Osteoblast (primary cell): ENCODE measurements at places on chromosomes 6 and 20. TPM values are rescaled to one million over a fixed set of nuclear protein-coding genes. Genes with fewer than 3 reads are reported as not detected.

The CGAS gene
- total RNA-seq: 5.9 and 6.2 TPM in 2 replicates

The SLC4A11 gene
- under 0.01 TPM in 2 replicates for total RNA-seq

The OTOR gene
- total RNA-seq: not detected in 2 replicates

DNA sequence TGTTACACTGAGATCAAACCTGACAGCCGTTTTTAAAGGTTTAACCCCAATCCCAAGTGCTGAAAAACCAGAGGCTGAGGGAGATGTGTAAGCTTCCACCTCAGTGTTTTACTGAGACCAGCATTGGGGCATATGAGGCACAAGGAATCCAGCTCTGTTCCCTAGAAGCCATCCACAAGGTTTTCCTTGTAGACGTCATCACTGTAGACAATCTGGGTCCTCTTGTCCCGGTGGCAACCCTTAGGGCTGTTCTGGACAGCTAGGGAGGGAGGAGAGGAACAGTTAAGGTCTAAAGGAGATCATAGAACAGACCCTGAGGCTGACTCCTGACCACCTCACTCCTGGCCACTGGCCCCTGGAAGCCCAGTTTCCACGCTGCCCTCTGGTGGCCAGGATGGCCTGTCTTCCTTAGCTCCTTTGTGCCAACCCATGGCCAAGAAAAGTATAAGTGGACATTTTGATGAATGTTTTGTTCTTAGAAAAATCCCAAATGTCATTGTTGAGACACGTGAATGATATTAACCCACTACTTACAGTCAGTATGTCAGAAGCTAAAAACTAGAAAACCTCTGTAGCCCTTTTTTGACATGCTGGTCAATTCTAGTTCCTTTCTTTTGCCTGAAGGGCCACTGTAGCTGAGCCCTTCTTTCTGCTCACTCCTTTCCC, 6.4 kb downstream of the CFB start:
- DNase-seq: peak; percentile 96

DNA sequence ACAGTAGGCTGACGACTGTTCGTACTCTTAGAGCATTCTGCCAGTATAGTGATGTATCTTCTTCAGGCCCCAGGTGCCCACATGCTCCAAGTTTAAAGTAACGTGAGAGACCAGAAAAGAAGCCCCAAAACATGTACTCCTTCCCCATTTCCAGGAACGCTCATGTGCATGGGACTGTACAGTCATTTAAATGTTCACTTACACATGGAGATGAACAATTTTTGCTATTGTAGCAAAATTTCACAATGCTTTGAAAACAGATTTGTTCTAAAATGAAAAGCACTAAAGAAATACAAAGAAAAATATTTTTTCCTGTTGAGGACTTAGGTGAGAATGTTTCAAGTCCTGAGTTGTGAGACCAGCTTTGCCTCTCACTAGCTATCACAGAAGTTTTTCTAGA, 269.3 kb upstream of the PRDM1 start:
- DNase-seq: no peak

DNA sequence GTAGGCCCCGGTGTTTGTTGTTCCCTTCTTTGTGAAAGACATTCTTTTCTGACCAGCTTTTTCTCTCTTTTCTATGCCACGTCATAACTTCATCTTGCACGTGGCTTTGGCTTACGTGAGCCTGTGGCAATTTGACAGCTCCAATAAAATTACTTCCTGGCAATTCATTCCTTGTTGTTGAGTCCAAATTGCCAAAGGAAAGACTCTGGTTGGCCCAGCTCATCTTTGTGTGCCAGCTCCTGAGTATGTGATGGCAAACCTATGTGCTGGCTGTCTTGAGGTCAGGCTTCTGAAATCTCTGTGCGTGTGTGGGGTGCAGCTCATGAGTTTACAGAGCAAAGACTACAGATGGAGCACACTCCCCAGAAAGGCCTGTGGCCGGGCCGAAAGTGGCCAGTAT, 272.5 kb upstream of the SGK1 start:
- DNase-seq: peak; percentile 62
